GM04504 (cell line): ENCODE measurements at places on chromosomes 1 and 21.

GRCh38 chr21:32545948-32546441 is 39.3 kb downstream of the TCP10L start:
- no peak for DNase-seq

DNA sequence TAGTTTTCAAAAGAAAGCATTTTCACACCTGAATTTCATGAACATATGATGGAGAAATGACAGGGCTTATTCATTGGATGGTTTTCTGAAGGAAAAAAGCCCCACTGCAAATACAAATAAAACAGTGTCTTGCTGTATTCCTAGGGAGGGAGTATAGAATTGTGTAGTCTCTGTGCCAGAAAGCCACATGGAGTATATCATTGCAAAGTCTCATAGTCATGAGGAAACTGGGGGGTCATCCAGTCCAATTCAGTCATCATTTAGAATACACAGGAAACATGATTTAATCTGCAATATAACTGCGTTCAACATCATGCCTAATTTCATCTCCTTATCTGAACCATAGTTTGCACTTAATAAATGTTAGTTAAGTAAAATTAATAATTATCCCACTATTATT is 222.3 kb downstream of the NTNG1 start:
- DNase-seq = no peak

- DNase-seq = no peak
Observed at GRCh38 chr1:23400324-23401114, 24.0 kb downstream of the TCEA3 start.

- DNase-seq = no peak
Observed at GRCh38 chr1:243288062-243288461, 32.2 kb downstream of the SDCCAG8 start.

GRCh38 chr21:38761531-38761930 is 44.2 kb upstream of the ETS2 start:
- no peak for DNase-seq

GRCh38 chr1:20259646-20260045 is 31.0 kb upstream of the VWA5B1 start:
- DNase-seq = no peak

DNA sequence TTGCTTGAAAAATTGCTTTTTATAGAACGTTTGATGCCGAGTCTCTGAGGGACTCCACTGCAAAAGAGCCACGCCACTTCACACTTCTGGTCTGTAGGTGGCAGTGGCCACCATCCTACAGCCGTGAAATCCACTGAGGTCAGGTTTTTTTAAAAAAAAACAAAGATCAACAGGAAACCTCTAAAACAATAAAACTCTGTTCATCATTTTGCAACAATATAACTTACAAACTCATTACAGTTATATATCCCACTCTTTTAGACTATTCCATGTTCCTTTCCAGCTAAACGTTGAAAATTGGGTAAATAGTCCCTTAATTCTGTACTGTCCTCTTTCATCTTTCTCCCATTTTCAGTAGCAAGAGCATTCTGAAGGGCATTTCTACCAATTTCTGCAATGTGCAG is 64.6 kb upstream of the FMN2 start:
- peak; percentile 37 for DNase-seq

DNA sequence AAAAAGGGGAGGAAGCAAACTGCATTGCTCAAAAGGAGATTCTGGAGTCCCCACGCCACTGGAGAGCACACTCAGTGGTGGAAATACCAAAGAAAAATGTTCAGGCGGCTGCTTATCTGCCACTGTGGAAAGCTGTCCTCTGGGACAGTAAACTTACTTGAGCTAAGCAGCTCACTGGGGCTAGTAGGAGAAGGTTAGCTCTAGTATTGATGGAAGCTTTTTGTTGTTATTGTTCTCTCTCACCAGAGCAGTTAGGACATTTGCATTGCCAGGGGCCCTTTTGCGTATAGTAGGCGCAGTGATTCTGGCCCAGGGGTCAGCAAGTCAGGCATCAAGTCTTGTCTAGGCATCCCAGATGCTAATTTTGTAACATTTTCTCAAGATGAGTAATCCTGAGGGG is 15.6 kb downstream of the BACE2 start:
- DNase-seq = no peak

DNA sequence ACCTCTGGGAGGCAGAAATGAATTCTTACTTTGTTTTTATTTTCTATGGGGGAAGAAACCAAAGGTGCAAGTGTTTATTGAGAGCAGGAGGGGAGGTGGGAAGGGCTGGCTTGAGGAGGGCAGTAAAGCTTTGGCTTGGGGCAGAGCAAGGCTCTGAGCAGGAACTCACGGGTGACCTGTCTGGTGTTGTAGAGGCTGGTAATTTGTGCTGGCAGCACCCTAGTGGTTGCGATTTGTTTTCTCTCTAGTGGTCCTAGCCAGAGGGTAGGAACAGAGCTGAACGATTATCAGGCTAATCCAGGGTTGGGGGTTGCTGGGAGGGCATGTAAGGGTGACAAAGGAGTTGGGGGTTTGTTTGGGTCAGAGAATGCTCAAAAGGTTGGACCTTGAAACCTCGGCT is 16.6 kb downstream of the TMCC2 start:
- DNase-seq = no peak

DNA sequence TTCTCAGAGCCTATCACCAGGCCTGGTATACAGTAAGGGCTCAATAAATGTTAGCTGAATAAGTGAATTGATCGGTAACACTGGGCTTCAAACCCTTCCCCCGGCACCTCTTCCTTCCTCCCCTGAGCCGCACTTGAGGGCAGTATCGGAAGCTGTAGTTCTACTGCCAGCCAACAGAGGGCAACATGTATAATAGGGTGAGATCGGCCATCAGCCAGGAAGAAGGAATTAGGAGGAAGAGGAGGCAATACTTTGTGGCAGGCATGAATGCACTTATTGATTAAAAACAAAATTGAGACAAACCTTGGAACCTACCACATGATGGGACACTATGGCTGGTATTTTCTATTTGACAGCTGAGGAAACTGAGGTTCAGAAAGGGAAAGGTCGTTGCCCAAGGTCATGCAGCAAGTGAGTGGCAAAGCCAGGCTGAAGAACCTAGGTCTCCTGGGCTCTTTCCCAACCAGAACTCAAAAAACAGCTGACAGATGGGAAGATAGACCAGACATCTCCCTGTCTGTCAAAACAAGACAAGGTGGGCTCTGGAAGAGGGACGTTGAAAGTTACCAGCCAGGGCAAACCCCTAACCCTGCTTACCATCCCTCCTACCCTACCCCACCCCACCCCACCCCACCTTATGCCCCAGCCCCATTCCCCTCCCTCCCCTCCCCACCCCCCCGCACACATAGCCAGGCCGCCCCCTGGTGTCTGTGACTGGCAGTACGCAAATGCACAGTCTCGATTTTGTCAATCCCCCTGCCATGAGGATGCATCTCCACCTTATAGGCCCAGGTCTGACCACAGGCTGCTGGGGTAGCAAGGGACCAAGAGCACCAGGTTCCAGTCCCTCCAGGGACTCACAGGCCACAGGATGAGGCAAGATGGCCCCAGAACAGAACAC is 107.3 kb upstream of the RUNX3 start:
- DNase-seq = no peak

DNA sequence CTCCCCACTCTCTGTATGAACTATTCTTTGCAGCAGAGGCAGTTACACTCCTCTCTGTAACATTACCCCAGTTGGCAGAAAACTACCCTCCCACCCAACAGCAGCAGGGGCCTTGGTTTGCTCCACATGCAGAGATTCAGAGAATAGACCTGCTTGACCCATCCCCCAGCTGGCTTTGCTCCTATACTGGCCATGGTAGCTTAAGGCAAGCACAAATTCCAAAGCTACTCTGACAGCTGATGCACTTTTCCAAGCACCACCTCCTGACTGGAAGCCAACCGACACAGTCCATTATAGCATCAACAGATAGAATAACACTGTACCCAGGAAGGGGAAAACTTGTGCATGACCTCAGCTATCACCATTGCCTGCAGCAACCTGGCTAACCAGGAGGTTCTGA is 846.5 kb upstream of the NCAM2 start:
- DNase-seq = no peak

DNA sequence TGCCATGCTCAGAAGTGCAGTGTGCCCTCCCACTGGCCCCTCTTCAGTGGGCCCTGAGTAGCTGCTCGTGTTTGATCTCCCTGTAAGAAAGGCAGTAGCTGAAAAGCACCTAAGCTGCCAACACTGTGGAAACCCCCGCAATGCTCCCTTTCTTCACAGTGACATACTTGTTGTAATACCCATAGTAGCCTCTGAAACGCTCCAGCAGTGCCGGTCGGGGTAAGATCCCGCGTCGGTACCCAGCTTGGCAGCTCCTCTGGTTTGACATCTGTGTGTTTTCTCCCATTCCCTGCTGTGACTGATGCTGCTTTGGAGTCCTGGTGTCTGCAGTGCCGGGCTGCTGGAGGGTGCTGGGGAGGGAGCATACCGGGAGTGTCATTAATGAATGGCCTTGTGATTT is 3.6 kb downstream of the CHAF1B start:
- no peak for DNase-seq

- DNase-seq = no peak
Observed at GRCh38 chr1:25944986-25945385, 38.8 kb upstream of the STMN1 start.

DNA sequence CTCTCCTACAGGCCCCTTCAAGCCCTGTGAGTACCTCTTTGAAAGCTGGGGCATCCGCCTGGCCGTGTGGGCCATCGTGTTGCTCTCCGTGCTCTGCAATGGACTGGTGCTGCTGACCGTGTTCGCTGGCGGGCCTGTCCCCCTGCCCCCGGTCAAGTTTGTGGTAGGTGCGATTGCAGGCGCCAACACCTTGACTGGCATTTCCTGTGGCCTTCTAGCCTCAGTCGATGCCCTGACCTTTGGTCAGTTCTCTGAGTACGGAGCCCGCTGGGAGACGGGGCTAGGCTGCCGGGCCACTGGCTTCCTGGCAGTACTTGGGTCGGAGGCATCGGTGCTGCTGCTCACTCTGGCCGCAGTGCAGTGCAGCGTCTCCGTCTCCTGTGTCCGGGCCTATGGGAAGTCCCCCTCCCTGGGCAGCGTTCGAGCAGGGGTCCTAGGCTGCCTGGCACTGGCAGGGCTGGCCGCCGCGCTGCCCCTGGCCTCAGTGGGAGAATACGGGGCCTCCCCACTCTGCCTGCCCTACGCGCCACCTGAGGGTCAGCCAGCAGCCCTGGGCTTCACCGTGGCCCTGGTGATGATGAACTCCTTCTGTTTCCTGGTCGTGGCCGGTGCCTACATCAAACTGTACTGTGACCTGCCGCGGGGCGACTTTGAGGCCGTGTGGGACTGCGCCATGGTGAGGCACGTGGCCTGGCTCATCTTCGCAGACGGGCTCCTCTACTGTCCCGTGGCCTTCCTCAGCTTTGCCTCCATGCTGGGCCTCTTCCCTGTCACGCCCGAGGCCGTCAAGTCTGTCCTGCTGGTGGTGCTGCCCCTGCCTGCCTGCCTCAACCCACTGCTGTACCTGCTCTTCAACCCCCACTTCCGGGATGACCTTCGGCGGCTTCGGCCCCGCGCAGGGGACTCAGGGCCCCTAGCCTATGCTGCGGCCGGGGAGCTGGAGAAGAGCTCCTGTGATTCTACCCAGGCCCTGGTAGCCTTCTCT is 23.5 kb downstream of the UBE2T start:
- DNase-seq = no peak

GRCh38 chr1:46537651-46538050 is 13.8 kb downstream of the KNCN start:
- DNase-seq = no peak

GRCh38 chr1:54537611-54538010 is 10.4 kb upstream of the ACOT11 start:
- DNase-seq = no peak

DNA sequence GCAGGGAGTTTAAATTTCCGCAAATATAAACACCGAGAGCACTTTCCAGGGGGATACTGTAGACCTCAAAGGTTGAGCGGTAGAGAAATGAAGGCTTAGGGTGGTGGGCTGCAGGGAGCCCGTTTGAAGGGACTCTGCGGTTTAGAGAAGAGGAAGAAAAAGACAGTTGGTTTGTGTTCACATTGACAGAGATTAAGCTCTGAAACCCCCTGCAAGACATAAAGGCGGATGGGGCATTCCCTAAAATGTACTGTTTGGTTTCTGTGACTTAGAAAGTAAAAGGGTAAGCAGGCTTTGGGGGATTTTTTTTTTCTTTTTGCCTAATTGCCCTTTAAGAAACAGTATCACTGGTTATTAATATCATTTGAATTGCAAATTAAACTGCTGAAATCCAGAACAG is 1.3 kb downstream of the KAZN start:
- DNase-seq = no peak

DNA sequence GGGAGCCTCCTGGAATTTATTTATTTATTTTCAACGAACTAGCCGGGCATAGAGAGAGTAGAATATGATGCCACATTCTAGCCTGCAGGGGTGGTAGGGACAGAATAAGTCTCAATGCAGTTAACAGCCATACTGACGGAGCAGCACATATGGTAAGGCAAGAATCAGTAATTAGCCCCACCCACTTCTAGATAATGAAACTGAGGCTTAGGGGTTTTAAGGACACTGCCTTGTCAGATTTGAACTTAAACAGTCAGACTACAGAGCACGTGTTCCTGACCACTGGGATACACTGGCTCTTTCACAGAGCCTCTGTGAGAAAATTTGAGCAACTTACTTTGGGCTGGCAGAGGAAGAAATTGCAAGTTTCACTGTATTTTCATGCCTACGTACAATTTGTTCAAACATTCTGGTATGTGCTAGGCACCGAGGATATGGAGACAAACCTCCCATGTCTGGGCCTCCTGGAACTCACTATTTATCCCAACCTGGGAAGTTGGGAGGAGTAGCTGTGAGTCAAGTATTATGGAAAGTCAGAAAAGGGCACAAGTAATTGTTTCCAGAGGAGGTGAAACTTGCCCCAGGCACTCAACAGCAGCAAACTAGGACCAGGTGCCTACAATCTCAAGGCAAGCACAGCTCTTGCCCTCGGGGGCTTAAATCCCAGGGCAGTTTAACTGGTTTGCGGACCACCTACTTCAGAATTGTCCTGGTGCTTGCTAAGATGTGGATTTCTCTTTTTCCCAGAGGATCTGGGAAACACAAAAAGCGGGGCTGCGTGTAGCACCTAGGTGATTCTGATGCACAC is 1.6 kb upstream of the CLIC4 start:
- peak; percentile 65 for DNase-seq

DNA sequence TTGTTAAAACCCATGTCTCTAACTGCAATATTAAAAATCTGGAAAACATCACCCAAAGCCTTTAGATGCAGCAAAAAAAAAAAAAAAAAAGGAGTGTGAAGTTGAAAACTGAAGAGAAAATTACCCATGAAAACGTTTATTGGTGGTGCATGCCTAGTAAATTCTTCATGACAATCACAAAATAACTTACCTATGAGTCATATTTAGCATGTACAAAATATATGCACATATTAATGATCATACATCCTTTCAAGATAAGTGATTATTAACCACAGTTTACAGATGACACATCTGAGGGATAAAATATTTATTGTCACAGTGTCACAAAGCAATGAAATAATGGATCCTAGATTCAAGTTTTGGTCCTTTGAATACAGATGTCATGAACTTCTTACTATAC is 505.2 kb upstream of the NR5A2 start:
- peak; percentile 6 for DNase-seq

GRCh38 chr1:26949266-26949925 is 10.9 kb downstream of the KDF1 start:
- DNase-seq = no peak

GRCh38 chr21:15486460-15487195 is 243.2 kb upstream of the USP25 start:
- no peak for DNase-seq
